ENCODE measurements at places on chromosomes 11 and 22.
A peak's percentile ranks its signal among the peaks of the same experiment; 100 is the strongest.

DNA sequence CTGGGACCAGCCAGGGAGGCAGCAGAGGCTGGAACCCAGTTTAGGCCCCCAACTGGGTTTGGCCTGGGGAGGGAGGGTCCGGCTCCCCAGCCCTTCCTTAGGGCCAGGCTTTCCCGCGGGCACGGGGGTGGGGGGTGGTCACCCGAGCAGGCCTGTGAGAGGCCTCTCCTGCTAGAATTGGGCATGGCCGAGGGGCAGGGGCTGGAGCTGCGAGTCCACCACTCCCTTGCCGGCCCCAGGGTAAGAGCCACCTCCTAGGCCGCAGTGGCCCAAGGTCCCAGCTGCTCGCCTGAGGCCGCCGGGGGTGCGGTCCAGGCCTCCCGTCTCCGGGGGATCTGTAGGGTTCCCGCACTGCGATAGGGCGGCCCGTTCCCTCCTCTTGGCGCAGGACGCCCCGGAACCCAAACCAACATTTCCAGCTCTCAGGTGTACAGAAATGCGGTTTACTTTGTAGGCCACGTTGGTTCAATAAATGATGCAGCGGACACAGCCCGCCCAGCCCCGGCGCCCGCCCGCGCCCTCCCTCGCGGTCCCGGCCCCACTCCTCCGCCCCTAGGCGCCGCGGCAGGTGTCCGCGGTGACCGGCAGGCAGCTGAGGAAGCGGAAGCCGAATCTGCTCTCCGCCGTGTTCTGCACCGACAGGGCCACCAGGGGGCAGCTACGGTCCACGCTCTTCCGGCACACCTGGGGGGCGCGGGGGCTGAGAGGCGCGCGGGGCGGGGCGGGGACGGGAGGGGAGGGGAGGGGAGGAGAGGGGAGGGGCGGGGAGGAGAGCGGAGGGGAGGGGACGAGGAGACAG is 5.9 kb downstream of the LMNTD2 start:
- peak; percentile 40 for DNase-seq

GRCh38 chr11:121199516-121199915 is 93.1 kb upstream of the SC5D start:
- DNase-seq = peak; percentile 14

GRCh38 chr11:132744771-132745170 is 787.5 kb downstream of the OPCML start:
- DNase-seq = peak; percentile 12

DNA sequence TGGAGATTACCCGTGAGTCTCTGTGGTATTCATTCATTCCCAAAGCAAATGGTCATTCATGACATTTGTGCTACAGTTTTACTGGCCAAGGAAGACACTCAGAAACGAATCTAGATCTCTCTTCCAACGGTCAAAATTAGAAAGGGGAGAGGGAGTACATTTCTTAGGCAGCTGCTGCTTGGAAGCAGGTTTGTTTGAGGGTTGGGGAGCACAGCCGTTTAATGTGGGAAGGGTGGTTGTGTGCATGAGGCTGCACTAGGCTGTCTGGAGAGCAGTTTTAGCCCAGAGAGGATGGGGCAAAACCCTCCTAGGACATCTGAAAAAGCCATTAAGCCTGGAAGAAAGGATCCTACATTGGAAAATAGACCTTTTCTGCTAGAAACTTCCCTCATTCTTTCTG is 29.7 kb upstream of the TIMP3 start:
- no peak for DNase-seq

DNA sequence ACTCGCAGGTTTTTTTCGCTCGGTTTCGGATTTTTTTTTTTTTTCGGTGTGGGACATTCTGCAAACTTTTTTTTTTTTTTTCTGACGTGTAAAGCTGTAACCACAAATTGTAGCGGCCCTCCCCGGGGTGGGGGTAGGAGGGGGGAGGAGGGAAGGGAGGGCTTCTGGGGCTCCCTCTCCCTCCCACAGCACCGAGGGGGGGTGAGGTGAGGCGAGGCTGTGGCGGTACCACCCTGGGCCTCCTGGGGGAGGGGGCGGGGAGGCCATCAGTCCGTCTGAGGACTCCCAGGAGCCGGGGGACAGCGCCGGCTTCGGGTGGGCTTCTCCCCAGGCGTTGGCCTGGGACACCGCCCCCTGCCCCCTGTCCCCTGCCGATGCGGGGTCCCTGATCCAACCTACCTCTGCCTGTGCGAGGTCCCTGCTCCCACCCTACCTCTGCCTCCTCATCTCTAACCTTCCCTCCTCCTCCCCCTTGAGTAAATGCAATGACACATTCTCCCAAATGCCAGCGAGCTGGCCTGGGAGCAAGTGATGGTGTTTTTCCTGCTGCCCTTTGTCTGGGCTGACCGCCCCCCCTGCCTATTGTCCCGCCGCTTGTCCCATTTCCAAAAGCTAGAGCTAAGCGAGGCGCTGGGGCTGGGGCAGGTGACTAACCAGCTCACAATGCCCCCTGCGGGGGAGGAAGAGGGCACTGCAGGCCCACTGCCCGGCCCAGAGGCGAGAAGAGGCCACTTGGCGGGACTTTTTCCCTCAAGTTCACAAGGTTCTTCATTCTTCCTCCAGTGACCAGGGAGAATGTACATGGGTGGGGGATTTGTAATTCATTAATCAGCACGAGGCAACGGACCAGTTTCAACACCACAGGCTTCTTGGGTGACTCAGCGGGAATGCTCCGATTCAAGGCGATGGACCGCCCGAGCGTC is 511 bp upstream of the CLCF1 start:
- peak; percentile 95 for DNase-seq
